Large intestine (tissue), 12 donors: ENCODE measurements at places on chromosomes 12 and 14.

DNA sequence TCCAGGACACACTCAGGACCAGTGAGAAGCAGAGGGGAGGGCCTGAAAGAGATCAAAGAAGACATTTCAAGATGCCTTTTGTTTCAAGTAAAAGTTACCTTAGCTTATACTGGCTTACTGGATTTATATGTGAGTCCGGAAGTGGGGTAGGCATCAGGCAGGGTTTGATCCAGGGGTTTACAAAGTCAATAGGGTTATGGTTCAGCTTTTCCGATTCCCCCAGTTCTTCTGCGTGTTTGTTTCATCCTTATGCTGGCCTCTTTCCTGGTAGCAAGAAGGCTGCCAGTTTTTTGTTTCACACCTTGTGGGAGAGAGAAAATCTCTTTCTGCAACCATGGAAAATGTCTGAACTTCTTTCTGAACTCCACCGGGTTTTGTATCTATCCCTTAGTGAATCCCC is 126.3 kb downstream of the ESRRB start:
- DNase-seq = no peak

DNA sequence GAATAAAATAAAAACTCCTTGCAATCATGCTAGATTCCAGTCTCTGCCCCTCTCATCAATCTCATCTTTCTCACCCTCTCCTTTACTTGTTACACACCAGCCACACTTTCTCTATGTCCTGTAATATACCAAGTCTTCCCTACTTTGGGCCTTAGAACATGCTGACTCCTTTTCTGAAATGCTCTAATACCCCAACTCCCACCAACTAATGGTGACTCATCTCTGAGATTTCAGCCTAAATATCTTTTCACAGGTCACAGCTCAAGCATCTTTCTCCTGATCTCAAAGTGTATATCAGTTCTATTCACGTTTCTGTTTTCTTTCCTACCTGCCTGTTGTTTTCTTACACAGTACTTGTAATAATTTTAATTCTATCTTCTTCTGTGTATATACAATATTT is 378.9 kb upstream of the PRICKLE1 start:
- DNase-seq = no peak

GRCh38 chr12:9052610-9053009 is 63.1 kb downstream of the A2M start:
- no peak for DNase-seq

- no peak for DNase-seq
Observed at GRCh38 chr12:81949416-81949815, 190.3 kb upstream of the PPFIA2 start.

DNA sequence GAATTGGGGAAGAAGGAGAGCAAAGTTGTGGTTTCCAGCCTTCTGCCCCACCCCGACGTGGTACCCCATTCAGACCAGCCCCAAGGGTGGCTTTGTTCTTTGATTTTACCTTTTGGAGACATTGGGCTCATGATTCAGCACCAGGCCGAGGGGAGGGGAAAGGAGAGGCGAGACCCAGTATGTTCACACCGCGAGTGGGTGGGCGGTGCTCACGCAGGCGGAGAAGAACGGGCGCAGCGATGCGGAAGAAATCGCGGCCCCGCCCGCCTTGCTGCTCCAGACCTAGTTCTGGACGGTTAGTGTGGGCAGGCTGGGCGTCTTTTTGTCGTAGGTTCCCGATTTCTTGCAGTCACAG is 963 bp downstream of the ATL1 start:
- DNase-seq = peak; percentile 10

- DNase-seq = no peak
Observed at GRCh38 chr12:92496790-92497189, 206.0 kb upstream of the PLEKHG7 start.

DNA sequence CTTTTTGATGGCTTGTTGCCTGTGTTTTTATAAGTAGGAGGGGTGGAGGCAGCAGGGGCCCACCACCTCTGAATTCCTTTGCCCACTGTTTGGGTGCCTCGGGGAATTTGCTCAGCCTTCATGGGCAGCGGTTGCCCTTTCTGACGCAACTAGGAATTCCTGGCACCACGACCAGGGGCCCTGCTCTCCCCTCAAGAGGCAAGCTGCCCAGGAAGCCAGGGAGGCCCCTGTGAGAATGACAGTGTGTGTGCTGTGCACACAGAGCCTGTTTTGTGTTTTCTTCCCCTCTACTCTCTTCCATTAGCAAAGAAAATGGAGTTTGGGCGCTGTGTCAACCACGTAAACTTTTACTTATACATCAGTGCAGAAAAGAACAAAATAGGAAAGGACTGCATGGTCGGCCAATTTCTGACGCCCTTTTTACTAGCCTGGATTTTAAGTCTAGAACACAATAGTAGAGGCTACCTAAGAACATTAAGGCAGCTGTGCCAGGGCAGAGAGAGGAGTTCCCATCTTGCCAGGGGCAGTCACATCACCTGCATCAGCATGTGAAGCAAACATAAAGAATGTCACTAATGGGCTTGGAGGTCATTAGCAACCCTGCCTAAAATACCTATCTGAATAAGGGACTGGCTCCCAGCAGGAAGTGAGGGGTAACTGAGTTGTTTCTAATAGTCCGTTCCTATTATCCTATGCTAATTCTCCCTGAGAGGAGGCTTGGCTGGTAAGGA is 17.9 kb upstream of the PTGR2 start:
- DNase-seq = no peak

DNA sequence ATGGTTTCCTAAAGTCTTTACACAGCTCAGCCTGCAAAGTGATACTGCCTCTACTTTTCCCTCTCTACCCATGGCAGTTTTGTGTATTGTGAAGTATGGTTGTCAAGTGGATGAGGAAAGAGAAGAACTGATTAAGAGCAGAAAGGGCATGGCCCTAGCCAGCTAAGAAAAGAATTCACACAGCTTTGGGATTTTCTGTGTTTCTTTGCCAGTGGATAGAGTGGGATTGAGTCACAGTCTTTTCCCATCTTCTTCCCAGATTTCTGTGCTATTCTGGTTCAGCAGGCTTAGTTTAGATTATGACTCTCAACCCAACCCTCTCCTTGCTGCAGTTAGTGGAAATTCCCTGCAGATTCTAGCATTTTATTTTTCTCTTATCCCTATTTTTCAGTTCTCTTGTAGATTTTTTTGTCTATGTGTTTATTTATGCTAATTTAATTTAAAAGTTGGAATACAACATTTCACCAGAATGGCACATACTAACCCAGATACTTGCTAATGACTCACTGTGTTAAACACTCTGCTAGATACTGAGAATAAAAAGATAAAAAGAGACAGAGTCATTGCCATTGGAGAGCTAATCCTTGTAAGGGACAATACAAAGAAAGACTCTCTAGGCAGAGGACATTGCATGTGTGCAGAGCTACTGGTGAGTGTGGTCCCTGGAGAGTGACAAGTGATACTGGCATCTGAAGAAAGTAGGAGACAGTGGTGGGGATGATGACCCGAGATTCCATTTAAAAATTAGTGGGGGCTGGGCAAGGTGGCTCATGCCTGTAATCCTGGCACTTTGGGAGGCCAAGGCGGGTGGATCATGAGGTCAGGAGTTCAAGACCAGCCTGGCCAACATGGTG is 106.3 kb downstream of the ST8SIA1 start:
- DNase-seq = no peak
